ENCODE measurements at places on chromosomes 11 and 22.

GRCh38 chr11:92967178-92967577, 2.3 kb upstream of the MTNR1B start:
- DNase-seq = no peak

GRCh38 chr11:43557553-43558110, 122.9 kb upstream of the HSD17B12 start:
- DNase-seq = no peak

GRCh38 chr11:57983191-57983590, 40.5 kb upstream of the OR9Q1 start:
- no peak for DNase-seq

DNA sequence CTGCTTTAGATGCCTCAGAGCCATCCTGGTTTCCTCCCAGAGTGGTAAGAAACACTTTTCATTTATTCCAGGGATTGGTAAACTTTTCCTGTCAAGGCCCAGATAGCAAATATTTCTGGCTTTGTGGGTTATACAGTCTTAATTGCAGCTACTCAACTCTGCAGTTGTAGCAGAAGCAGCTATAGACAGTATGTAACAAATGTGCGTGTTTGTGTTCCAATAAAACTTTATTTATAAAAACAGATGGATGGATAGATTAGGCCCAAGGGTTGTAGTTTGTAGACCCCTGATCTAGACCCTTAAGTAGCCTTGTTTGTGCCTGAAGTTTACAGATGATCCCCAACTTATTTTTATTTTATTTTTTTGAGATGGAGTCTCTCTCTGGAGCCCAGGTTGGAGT, 17.9 kb downstream of the NNMT start:
- no peak for DNase-seq

GRCh38 chr11:109426442-109427240, 4.7 kb downstream of the C11orf87 start:
- DNase-seq = no peak
